ENCODE measurements at places on chromosomes 3 and 15. TPM values are rescaled to one million over a fixed set of nuclear protein-coding genes. Genes with fewer than 3 reads are reported as not detected.

The TBCCD1 gene
- 6.0 TPM for total RNA-seq

- DNase-seq: no peak
Measured at GRCh38 chr15:84970843-84971242, 10.8 kb upstream of the PDE8A start.

The SPESP1 gene
- total RNA-seq: not detected

- no peak for DNase-seq
Measured at GRCh38 chr3:101847328-101847727, 2.0 kb upstream of the NFKBIZ start.

The RTP4 gene
- not detected for total RNA-seq

The AMOTL2 gene
- 277 TPM for total RNA-seq

The TGM4 gene
- total RNA-seq: not detected

DNA sequence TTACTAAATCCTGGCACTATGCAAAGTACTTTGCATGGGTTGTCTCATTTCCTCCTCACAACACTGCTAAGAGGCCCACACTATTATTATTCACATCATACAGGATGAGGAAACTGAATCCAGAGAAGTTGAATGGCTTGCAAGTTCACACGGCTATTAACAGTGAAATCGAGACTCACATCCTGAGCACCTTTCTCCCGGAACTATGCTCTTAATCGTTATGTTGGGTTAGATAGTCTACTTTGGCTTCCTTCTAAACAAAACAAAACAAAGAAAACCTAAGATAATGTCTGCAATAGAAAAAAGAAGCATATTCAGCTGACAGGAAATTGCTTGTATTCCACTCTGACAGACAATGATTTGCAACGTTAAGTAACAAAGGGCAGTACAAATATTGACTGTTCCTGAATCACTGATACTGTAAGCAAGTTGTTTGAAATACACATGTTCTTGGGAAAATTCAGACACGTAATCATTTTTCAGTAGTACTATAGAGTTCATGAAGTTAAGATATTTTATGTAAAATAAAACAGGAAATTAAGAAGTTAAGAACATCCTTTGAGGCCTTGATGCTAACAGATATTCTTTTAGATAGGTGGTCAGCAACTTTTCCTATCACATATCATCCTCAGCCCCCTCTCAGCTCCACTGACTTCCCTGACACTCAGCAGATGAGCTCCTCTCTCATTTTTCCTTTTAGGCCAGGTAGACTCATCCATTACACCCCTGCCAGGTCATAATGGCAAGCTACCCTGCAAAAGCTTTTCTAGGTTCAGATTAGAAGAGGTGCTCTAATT lies 40.7 kb downstream of the C2CD4B start:
- DNase-seq: no peak

The GOLGA6L6 gene
- not detected for total RNA-seq

- peak; percentile 32 for DNase-seq
Measured at GRCh38 chr3:46675426-46675825, 18.1 kb downstream of the ALS2CL start.

GRCh38 chr3:23537101-23537551 lies 268.6 kb upstream of the UBE2E1 start:
- DNase-seq: peak; percentile 70

DNA sequence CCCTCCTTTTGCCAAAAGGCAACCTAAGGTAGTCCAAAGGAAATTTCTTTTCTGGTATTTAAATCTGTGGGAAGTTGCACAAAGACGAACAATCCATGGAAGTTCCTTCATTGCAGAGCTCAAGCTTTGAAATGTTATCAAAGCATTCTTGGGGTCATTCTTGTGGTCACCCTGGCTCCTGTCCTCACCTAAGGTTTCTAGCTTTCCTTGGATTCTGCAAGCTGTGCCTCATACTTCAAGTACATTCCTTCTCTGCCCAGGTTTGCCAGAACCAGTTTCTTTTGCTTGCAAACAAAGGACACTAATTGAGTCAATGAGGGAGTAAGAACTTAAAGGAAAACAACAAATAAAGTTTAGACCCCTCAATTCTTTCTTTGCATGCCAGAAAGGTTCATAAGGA lies 329.8 kb upstream of the PDZRN3 start:
- DNase-seq: no peak

GRCh38 chr3:112407888-112408702 lies 75.1 kb downstream of the CD200 start:
- no peak for DNase-seq

DNA sequence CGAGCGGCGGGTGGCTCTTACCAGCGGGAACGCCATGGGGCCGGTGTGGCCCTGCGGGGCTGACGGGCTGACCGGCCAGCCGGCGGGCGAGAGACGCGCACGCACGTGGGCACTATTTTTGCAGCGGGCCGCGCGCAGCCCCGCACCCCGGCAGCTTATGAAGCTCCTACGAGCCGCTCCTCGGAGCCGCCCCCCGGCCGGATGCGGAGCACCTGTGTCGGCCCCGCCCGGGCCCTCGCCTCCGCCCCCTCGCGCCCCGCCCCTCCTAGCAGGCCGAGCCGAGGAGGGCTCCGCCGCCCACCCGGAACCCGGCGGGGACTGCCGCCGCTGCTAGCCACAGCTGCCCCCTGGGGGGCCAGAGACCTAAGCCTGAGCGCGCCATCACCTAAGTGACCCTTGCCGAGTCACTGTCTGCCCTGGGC lies 683 bp upstream of the CPEB1 start:
- peak; percentile 83 for DNase-seq

The BLOC1S6 gene
- 46.8 TPM for total RNA-seq

DNA sequence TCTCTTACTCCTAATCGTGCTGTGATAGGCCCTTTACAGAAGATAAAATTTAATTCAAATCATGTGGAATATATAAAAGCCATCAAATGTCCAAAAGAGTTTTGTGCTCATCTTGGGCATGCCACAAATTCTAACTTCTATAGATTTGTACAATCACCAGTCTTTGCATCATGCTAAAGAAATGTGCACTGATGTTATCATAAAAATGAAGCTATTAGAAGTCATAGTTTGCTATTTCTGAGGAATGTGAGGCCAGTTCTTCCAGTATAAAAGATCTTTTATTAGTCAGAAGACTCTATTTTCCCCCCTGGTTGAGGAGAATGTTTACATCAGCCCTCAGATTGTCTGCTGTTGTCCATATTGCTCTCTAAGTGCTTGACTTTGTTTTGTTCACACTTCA lies 2.1 kb upstream of the ANXA2 start:
- no peak for DNase-seq

DNA sequence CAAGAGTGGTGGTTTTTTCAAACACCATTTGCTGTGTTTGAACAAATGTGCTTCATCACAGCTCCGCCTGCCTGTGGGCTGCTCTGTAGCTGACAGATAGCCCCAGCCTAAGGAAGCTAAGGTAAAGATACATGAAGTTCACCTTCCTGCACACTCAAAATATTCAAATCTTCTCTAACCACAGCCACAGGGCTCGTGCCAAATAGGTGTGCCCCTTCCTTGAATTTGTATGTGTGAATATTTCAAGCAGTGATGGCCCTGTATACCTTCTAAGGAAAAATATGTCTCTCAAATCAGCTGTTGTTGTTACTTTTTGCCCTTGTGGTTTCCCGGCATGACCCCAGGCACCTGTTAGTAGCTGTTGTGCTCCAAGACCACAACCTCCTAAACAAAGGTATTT lies 92.8 kb downstream of the CCNL1 start:
- peak; percentile 29 for DNase-seq

- DNase-seq: no peak
Measured at GRCh38 chr3:57923101-57923500, 85.1 kb upstream of the FLNB start.

GRCh38 chr15:92653366-92653765 lies 2.2 kb downstream of the FAM174B start:
- peak; percentile 48 for DNase-seq

- DNase-seq: no peak
Measured at GRCh38 chr3:173404156-173404555, 6.6 kb downstream of the NLGN1 start.

- no peak for DNase-seq
Measured at GRCh38 chr15:91919014-91919534, 65.6 kb downstream of the SLCO3A1 start.

The TYRO3 gene
- 311 TPM for total RNA-seq

GRCh38 chr3:195210266-195210973 lies 60.5 kb downstream of the XXYLT1 start:
- no peak for DNase-seq

GRCh38 chr3:154657218-154657617 lies 227.2 kb upstream of the GPR149 start:
- no peak for DNase-seq

- DNase-seq: peak; percentile 88
Measured at GRCh38 chr15:24956111-24956838, 1.5 kb downstream of the SNRPN start.

DNA sequence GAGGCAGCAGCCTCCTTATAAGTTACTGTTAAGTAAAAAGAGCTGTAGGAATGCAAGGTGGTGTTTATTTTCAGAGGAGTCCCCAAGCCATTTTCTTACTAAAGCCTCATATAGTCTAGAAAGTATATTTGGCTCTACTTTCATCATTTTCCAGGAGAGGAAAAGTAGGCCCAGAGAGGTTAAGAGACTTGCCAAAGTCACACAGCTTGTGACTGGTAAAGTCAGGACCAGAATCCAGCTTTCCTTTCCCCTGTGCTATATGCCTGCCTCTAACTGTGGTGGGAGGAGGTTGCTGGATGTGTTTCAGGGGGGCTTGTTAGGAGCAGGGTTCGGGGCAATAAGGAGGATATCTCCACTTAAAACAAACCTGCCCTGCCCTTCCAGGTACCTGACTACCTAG lies 7.2 kb upstream of the OGG1 start:
- no peak for DNase-seq

- no peak for DNase-seq
Measured at GRCh38 chr3:121482660-121483059, 63.1 kb downstream of the POLQ start.

DNA sequence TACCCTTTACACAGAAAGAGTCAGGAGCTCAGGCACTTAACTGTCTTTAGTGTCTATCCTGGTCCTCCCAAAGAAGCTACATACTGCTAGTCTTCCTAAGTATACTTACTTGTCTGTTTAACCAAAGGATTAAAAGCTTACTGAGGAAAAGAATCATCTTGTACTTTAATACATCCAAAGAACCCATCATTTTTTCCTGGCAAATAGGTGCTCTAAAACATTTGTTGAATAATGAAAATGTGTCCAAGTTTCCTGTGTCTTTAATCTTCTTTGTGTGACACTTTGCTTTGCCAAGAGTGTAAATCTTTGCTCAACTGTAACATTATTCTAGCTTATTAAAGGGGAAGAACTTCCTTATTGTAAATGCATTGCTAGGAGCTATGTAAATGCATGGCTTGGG lies 519.2 kb downstream of the OTOL1 start:
- DNase-seq: no peak

- DNase-seq: peak; percentile 78
Measured at GRCh38 chr3:173529062-173529711, 131.6 kb downstream of the NLGN1 start.

- no peak for DNase-seq
Measured at GRCh38 chr3:24154781-24155180, 209.7 kb downstream of the NR1D2 start.

- DNase-seq: no peak
Measured at GRCh38 chr3:152267831-152268554, 736 bp upstream of the MBNL1 start.

DNA sequence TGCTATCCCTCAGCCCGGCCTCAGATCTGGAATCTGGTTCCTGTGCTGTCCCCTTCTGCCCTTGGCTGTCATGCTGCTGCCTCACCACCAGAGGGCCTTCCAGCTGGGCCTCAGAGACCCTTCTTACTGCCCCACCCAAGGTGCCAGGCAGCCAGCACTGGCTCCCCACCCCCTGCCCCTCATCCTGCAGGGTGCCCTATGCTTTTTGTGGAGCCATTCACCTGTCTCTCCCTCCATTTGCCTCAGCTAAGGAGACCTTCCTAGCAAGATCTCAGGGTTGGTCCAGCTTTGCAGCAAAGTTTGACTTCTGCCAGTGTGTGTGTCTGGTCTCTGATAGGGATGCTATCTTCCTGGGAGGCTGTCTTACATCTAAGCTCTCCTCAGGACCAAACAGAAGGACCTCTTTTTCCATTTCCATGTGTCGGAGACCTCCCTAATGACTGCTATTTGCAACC lies 1.9 kb upstream of the VWA5B2 start:
- DNase-seq: peak; percentile 86

DNA sequence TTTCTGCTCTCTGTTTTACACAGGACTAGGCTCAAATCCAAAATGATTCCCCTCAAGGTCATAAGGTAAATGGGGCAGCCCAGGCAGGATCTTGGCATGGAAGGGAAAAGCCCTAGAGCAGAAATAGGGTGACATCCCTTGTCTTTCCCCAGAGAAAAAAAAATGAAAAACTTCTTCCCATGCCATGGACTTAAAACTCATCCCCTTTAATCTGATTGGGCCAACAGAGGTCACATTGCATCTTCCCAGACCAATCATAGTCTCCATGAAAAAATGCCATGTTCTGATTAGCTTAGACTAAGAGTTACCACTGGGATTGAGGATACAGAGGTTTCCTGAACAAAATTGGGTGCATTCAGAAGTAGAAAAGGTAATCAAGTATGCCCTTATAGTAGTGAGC lies 241.3 kb upstream of the LRTM1 start:
- DNase-seq: no peak

DNA sequence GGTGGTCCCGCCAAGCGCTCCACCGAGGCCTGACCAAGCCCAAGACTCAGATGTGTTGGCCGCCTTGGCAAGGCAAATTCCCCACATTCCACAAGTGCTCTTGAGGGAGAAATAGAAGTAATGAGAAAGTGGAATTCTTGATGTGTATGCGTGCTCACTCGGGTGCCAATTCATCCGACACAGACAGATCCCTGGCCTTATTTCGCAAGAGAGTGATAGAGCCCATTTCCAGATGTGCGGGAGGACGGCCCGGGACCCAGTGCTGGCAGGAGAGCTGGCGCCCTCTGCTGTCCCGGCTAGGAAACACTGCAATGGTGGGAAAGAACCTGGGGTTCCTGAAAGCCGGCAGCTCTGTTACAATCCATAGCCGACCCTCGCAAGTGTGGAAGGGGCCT lies 76.0 kb downstream of the HMG20A start:
- peak; percentile 96 for DNase-seq

The FGF7 gene
- total RNA-seq: not detected

The GCSAM gene
- not detected for total RNA-seq

GRCh38 chr15:61275901-61276300 lies 46.8 kb upstream of the RORA start:
- no peak for DNase-seq

The GADL1 gene
- not detected for total RNA-seq

DNA sequence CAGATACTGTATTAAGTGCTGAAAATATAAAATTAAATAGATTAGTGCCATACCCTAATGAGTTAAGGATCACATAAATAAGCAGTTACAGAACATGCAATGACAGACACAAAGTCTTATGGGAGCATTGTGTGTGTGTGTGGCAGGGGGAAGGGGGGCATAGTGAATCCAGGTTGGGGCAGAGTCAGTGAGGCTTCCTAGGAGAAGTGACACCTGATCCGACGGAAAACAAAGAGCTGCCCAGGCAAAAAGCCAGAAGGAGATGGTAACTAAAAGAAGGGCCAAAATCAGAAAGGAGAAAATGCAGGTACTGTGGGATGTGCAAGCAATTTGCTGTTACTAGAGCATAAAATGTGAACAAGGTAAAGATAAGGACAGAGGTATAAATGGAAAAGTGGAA lies 80.1 kb upstream of the CHRM5 start:
- no peak for DNase-seq

Measured in endodermal cell (in vitro differentiated cells).